Upper lobe of left lung (tissue), 6 donors: ENCODE measurements at places on chromosomes 1 and 21.

GRCh38 chr21:41902946-41903345 lies 23.8 kb upstream of the PRDM15 start:
- no peak for DNase-seq

DNA sequence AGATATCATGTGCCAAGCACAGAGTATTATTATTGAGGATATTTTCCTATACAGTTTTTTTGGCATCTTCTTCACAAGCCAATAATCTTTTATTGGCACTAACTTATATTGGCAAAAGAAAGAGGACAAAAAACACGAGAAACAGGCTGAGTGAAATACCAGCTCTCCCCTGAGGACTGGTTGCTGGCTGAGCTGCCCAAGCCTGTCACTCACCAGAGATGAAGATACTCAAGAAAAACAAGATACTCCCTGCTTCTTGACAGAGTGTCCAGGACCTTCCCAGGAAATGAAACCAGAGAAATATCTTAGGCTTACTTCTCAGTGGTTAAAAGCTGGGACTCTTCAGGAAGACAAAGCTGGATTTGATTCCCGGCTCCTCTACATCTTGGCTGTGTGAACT lies 35.9 kb upstream of the ATP1B1 start:
- no peak for DNase-seq

- DNase-seq = no peak
Observed at GRCh38 chr1:209643285-209644020, 8.8 kb downstream of the LAMB3 start.

DNA sequence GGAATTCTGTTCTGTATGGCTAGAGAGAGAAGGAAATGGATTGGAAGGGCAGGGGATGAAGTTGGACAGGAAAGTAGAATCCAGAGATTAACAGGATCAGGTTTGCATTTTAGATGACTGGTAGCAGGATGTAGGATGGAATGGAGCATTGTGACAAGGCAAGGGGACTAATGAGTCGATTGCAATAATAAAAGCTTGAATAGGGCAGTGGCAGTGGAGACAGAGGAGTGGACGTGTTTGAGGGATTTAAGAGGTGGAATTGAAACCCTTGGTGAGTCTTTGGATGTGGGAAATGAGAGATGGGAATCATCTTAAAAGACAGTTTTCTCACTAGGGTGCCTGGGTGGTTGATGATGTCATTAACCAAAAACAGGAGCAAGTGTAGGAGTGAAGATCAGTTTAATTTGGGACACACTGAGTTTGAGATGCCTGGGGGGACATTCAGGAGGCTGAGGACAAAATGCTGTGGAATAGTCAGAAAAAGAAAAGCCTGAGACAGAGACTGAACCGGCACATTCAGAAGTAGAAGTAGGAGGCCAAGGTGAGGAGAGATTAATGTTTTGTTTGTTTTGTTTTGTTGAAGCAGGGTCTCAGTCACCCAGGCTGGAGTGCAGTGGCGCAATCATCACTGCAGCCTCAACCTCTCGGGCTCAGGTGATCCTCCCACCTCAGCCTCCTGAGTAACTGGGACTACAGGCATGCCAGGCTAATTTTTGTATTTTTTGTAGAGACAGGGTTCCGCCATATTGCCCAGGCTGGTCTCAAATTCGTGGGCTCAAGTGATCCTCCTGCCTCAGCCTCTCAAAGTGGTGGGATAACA lies 29.1 kb upstream of the C1orf146 start:
- no peak for DNase-seq

DNA sequence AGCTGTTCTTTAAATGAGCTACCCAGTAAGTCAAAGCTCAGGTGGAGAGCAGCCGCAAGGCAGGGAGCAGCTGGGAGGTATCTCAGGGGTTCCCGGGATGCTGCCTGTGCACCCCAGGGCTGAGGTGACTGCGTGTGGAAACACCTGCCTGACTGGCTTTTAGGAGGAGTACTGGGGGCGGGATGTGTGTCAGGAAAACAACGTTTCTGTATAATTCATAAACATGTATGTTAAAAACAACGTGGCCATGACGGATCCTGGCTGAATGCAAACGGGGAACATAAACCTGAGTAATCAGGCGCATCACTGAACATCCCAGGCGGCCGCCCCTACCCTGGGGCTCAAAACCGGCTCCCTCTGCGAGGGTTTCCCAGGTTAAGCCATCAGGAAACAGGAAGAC lies 1.5 kb downstream of the C1orf159 start:
- no peak for DNase-seq

DNA sequence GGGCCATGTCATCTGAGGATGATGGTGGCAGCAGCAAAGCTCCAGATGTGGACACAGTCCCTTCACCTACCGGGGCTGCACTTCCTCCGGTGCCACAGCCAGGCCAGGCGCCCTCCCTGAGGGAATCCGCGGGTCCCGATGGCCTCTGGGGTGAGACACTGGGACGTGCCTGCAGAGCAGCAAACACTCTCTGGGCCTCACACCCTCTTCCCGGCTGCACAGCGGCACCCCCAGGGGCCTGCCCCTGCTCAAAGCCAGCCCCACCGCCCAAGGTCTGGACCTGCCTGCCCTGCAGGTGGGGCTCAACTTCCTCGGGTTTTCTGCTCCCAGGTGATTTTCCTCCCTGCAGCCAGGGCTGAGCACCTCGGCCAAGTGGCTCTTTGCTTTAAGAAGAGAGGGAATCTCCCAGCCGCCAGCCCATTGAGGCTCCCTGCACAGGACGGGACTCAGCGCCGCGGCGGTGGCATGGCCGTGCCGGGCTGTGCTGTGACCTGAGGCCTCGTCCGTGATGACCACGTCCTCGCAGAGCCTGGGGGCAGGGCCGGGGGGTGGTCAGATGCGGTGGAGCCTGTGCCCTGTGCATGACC lies 21.3 kb upstream of the COL18A1 start:
- peak; percentile 79 for DNase-seq

- DNase-seq = peak; percentile 95
Observed at GRCh38 chr1:3611170-3612019, at the start of gene MEGF6. TSS of gene MEGF6 (minus strand) at chr1:3611508. CDS start at chr1:3611268, 240 bp downstream.

DNA sequence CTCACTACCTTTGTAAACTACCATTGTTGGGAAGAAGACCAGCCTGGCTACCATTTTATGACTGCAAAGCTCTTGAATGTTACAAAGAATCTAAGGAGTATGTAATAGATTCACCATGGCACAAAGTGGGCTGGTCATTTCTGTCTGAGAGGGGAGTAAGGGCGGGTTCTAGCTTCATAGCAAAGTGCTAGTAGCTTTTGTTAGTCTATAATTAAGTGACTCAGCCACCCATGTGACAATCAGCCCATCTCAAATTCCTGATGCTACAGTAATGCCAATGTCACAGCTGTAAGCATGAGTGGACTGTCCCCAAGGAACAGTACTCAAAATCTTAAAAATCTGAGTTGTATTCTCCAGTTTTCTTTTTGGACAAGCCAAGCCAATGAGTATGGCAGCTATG lies 15.4 kb upstream of the OTUD3 start:
- no peak for DNase-seq

DNA sequence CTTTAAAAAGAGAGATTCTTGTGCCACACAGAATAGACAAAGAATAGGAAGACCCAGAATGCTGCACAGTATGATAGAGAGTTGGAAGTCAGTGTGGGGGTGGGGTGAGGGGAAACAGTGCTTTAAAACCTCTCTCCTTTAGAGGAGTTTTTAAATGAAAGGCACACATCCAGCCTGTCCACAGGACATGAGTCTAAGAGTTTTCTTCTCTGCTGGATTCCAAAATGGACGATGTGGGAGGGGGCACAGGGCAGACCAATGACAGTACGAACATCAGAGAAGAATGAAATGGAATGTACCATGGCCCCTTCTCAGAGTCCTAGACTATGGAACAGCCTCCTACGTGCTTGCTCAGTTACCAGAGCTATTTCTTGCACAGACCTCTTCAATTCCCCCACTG lies 458.2 kb upstream of the DAB1 start:
- no peak for DNase-seq

DNA sequence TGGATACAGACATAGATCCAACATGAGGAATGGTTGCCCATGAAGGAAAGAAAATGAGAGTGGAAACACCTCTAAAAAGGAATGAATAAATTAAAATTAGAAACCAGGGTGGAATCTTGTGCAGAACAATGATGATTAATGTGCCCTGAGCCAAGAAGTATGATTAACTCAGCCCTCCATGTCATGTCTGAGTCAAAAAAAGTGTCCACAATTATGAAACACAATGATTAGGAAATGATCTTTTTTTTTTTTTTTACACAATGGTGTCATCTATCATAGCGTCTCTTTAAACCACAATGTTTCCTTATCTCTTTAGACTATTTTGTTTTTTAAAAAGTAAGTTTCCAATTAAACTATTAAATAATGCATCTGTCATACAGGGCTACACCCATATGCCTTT lies 78.9 kb upstream of the RAB4A start:
- no peak for DNase-seq

- DNase-seq = no peak
Observed at GRCh38 chr1:204520834-204521709, 4.9 kb downstream of the MDM4 start.

DNA sequence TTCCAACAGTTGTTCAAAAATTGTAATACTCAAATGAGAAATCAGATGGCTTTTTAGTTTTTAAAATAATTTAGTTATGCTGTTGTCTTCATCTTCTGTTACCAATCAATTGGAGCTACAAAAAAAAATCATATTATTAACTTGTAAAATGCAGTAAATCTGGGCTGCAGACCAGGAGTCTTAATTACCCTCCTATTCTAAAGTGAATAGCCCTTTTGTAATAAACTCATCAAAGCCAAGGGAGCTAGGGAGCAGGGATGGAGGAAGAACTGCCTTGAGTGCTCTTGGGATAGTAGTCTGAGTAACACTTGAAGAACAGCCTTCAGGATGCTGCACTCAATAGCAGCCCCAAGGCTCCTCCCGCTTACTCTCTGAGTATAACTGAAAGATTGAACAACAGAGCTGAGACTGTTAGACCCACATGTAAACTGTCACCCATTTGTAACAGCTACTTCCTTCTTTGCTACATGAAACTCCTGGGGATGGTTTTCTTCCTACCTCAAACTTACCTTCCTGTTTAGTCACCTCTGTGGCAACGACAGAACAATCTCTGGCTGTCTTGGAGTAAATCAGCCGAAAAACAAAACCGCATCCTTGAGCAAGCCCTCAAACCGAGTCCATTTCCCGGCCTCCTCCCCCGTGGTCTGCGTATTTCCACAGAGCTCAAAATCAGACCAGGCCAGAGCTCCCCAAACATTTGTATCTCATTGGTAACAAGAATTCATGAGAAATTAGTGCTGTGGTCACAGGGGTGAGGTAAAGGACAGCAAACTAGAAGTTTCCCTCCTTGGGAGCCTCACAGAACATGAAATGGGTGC lies 55.9 kb downstream of the CD58 start:
- DNase-seq = no peak

GRCh38 chr1:21904704-21905520 lies 32.2 kb downstream of the HSPG2 start:
- DNase-seq = peak; percentile 61

- no peak for DNase-seq
Observed at GRCh38 chr1:67921725-67922489, 88.6 kb upstream of the GNG12 start.
